Suprapubic skin (tissue), 4 donors: ENCODE measurements at places on chromosomes 11 and 22.

DNA sequence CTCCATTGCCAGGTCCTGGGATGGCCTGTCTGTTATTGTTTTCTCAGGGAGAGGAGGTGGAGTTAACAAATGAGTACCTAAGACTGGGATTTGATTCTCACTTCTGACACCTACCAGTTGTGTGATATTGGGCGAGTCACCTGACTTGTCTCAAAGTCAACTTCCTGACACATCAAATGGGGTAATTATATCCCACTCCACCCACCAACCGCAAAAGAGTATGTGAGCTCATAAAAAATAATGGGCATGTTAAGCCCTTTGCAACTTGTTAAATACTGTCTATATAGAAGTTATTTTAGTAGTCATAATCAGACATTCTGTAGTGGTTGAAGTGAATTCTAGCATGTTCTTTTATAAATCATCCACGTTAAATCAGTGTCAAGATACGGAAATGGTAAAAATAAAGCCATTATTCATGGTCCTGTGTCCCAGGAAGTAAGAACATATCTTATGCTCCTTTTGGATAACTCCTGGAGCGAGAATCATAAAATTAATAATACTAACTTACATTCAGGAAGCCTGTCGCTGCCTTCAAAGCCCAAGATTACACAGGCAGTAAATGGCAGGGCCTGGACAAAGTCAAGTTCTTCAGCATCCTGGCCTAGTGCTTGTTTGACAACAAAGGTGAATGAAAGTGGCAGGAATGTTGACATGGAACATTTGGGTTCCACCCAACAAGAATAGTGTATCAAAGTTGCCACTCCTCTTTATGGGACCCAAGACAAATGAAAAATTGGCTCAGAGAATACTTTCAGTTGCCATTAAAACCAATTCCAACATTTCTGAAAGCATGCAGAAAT is 54.3 kb downstream of the SYTL2 start:
- H3K36me3 ChIP-seq, result no peaks in the 10 kb centered on the region
- no peaks in the 10 kb centered on the region for H3K27me3 ChIP-seq
- DNase-seq, result no peak
- peaks cover 3% of the 10 kb centered on the region for H3K4me1 ChIP-seq
- no peak overlapping the region for H3K27ac ChIP-seq

DNA sequence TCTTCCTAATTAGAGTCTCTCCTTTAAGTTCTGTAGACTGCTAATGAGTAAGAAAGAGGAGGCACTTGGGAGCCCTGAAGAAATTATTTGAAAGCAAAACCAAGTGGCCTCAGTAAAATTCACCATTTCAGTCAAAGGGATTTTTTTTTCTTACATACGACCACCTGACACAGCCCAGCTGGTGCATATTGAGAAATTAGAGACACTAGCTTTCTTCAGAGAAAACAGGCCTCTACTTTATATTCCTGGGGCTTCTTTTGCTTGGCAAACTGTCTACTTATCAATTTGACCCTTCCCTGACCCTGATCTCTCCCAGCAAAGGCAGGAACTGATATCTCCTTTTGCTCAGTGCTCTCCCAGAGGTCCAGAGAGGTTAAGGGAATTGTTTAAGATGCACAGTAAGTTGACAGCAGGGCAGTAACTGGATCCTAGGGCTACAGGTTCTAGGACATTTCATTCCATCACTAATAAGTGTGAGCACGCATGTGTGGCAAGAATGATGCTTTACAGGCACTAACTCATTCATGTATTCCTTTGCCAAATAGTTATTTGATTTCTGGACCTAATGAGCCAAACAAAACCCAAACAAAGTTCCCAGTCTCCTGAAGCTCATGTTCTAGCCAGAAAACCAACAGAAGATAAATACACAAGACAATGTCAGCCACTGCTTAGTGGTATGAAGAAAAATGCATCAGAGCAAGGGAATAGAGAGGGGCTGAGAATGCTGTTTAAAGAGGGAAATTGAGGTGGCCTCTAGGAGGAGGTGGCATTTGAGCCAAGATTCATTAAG is 467.6 kb downstream of the SOX6 start:
- H3K4me3 ChIP-seq, result no peak overlapping the region
- DNase-seq, result no peak
- no peaks in the 10 kb centered on the region for H3K36me3 ChIP-seq
- H3K4me1 ChIP-seq, result peaks cover 3% of the 10 kb centered on the region
- peaks cover 3% of the 10 kb centered on the region for H3K27me3 ChIP-seq
- no peak overlapping the region for H3K27ac ChIP-seq

- H3K27me3 ChIP-seq, result no peaks in the 10 kb centered on the region
- H3K27ac ChIP-seq, result no peak overlapping the region
- no peaks in the 10 kb centered on the region for H3K36me3 ChIP-seq
- H3K4me1 ChIP-seq, result peaks cover 80% of the 10 kb centered on the region
- H3K4me3 ChIP-seq, result no peak overlapping the region
Observed at GRCh38 chr11:11980841-11981308, 27.6 kb downstream of the DKK3 start.

- H3K4me1 ChIP-seq, result peaks cover 14% of the 10 kb centered on the region
- H3K4me3 ChIP-seq, result peak within 1 kb of the TSS; percentile 47
- no peak for DNase-seq
- H3K36me3 ChIP-seq, result no peaks in the 10 kb centered on the region
Observed at GRCh38 chr11:22666325-22666687, at the start of gene GAS2. Gene GAS2 (plus strand): TSS chr11:22666611. CDS start chr11:22674870, 8,259 bp downstream.

- H3K27ac ChIP-seq, result no peak overlapping the region
- H3K4me1 ChIP-seq, result peaks cover 13% of the 10 kb centered on the region
- peak; percentile 90 for DNase-seq
- no peaks in the 10 kb centered on the region for H3K36me3 ChIP-seq
- no peaks in the 10 kb centered on the region for H3K27me3 ChIP-seq
Observed at GRCh38 chr11:14422052-14422813, 63.2 kb upstream of the RRAS2 start.

- no peaks in the 10 kb centered on the region for H3K36me3 ChIP-seq
- H3K4me1 ChIP-seq, result no peaks in the 10 kb centered on the region
- H3K27ac ChIP-seq, result no peak overlapping the region
- DNase-seq, result no peak
Observed at GRCh38 chr11:25910086-25910485, 421.8 kb upstream of the ANO3 start.
